ENCODE measurements at places on chromosomes 13 and 19.
A peak's percentile ranks its signal among the peaks of the same experiment; 100 is the strongest.

DNA sequence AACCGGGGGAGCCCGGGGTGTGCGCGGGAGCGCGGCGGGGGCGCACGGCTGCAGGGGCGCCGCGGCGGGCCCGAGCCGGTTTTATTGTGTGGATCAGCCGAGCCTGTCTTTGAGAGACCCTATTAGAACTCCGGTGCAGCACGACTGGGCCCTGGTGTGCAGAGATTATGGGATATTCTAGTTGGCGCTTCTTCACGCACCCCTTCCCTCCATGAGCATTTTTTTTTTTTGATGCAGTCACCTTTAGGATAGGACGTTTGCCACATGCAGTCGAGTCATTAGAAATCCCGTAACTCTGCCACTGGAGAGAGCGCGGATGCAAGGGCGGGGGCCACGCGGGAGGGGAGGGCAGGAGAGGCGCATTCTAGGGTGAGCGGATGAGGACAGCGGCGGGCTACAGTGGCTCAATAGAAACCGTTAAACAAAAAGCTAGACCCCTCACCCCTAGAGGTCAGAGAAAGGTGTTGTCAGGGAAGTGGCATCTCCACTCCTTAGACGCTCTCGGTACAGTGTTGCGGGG lies 3.7 kb downstream of the FGF9 start:
- no peak for DNase-seq

DNA sequence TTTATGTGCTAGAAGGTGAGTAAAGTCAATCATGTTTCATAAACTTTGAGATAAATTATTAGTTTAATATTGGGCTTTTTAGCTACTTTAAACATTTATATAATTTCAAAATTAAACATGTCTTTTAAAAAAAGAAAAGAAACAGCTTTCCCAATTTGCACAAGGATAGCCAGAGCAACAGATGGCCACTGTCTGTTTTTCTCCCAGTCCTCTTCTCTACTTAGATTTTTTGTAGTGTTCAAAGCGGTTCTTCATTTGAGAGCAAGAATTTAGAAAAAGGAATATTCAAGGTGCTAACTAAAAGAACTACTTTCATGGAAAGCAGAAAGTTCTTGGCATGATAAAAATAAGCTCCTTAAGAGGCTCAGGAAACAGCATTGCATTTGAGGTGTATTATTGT lies 128.3 kb upstream of the MIR17HG start:
- DNase-seq = no peak

DNA sequence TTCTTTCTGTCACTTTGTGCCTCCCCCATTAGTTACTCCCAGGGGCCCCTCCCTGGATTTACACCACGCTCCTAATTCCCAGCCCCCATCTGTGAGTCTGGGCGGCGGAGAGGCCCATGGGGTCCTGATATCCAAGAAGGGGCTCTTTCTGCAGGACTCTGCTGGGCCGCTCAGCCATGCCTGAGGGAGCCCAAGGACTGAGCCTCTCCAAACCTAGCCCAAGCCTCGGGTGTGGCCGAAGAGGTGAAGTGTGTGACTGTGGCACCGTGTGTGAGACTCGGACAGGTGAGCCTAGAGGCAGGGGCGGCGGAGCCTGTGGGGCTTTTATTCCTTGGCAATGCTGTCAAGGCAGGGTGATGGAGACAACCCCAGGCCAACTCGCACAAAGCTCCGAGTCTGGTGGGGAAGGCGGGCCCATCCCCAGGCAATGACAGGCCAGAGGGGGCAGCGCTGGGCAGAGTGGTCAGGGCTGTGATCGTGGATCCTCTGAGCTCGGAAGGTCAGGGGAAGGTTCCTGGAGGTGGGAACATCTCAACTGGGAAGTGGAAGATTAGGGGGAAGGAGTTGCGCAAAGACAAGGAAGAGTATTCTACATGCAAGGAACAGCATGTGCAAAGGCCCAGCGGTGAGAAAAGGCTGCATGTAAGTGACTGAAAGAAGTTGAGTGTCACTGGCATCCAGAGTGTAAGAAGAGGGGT lies 1.6 kb downstream of the PLEKHG2 start:
- DNase-seq = peak; percentile 39

DNA sequence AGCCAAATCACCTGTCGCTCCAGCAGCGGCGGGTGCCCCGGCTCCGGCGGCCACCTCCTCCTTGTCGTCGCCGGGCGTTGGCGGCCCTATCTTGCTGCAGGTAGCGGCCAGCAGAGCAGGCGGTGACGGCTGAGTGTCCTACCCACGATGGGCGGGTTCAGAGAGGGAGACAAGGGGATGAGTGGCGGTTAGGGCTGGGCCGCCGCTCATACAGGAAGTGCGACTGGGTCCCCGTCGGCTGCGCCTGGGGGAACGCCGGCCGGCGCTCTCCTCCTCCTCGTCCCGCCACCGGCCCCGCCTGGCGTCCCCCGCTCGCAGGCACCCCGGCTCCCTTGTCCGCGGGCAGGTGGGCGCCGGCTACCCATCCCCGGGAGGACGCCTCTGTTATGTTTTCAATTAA lies 1692.0 kb downstream of the SLITRK5 start:
- no peak for DNase-seq

DNA sequence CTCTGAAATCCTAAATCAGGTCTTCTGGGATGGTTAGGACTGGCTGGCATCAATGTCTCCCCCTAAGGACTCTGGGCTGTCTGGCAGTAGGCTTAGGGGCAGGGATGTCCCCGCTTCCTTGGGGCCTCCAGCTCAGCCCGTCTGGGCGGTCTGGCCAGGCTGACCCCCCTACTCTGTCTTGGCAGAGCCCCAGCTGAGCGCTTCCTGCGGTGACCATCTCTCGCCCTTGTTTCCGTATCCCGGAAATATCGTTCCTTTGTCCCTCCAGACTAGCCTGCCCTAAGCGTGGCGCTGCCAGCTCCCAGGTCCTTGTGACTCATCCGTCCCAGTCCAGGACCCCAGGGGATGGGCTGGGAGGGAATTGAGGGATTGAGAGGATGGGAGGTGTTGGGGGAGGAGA lies 11.3 kb downstream of the GTPBP3 start:
- no peak for DNase-seq

- DNase-seq = no peak
These were observed 515.5 kb downstream of the MYO16 start for GRCh38 chr13:109144693-109145437.

- peak; percentile 32 for DNase-seq
These were observed at the start of gene LHFPL6 for GRCh38 chr13:39602614-39603366. LHFPL6 (minus strand) TSS chr13:39603193.

DNA sequence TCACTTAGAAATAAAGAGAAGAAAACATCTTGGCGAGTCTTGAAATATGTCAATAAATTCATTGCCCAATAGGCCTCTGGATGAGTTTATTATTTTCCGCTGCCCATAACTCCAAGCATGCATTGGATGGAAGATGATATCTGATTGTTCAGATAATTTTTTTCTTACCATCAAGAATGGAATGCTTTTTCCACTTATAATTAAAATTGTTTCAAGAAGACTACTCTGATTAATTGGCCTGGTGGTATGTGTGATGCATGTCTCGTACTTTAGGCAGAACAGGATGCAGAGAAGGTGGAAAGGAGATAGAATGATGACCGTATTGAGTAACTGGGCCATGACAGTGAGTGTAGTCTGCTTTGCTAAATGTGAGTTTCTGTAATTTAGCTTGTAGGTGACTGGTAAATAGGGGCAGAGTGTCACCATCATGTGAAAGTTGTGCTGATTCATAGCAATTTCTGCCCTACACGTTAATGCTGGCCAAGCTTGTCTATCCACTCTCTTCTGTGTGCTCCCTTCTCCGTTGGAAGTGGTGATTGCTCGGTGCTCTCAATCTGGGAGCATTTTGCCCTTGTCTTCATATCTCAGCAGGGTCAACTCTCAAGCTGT lies 13.5 kb upstream of the SPATA13 start:
- no peak for DNase-seq

- DNase-seq = no peak
These were observed 484.5 kb downstream of the DIAPH3 start for GRCh38 chr13:59679254-59679653.

GRCh38 chr19:6498294-6499036 lies 3.6 kb downstream of the TUBB4A start:
- no peak for DNase-seq

DNA sequence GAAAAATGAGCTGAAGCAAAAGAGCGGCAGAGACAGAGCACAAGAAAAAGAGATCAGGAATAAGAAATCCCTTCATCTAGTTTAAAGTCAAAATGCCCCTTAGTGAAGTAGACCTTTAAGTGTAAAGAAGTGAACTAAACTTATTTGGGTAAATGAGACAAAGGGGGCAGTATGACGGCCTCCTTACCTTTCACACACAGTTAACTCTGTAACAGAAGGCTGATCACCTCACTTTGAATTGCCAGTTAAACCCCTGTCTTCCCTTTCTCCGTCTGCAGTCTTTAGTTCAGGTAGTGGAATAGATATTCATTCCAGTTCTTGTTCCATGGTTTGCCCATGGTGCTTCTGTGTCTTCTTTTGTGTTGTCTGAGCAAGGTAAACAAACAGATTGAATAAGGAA lies 1029.8 kb downstream of the DIAPH3 start:
- DNase-seq = no peak

DNA sequence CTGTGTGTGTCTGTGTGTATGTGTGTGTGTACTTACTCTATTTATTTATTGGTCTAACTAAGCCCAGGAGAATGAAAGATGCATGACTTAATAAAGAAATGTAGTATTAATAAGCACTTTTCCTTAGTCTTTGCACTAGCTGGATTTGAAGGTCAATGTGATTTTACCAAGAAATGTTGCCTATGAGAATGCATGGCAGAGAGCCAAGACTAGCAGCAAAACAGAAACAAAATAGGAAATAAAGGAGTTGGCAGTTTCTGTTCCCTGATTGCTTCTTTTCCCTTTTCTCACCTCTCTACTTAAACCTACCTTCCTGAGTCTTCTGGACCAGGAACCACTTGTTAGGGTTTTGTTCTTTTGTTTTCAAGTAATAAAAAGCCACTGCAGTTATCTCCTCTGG lies 286.1 kb downstream of the KCTD12 start:
- DNase-seq = no peak

DNA sequence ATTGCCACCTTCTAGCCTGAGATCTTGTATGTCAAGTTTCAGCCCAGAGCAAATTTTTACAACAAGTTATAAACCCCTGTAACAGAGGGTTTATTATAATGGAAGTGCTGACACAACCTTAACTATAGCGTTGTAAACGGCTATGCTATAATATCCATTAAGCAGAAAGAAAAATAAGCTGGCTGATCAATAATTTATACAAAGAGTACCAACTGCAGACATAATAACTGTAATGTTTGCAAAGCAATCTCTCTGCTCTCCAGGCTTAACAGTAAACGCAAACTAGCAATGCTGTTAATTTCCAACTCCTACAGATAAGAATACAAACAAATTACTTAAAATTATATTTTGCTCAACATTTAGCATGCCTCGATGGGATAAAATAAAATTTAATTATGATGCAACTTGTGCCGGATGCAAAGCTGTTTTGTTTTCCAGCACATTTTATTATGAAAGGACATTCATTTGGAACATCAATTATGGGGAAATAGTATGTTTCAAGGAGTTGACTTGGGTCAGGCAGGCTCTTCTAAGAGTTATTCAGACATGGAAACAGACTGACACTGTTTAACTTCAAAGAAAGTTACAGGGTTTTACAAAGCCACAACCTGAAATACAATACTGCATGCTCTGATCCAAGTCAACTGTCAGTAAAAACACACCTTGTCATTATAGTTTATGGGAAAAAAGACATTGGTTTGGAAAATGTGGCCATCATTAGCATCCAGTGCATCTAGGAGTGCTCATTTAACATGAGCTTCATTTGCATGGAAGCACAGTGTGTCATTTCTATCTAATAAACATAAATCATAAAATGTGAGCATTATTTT lies 6.6 kb upstream of the DACH1 start:
- no peak for DNase-seq

- DNase-seq = no peak
These were observed 40.3 kb downstream of the MPHOSPH8 start for GRCh38 chr13:19673473-19674430.

DNA sequence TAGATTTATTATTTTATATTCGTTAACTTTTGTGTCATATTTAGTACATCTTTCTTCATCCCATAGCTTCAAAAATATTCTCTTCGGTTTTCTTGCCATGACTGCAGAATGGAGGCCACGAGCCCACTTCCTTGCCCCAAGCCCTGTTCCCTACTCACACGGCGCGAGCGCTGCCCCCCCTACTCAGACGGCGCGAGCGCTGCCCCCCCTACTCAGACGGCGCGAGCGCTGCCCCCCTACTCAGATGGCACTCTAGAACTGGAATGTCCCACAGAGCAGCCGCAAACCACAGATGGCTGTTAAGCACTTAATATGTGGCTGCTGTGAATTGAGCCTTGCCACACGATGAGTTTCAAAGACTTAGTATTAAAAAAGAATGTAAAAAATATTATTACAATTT lies 102.2 kb upstream of the PEG3 start:
- no peak for DNase-seq

DNA sequence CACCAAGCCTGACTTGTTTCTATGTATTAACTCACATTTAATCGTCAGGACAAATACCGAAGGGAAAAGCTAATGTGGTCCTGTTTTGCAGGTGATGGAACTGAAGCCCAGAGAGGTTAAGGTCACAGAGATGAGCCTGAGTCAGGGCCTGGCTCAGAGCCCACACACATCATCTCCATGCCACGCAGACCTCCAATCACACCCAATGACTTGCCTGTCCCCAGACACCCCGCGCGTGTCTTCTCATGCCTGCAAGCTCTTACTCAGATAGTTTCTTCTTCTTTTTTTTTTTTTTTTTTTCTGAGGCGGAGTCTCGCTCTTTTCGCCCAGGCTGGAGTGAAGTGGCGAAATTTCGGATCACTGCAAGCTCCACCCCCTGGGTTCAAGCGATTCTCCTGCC lies 16.4 kb downstream of the SIX5 start:
- DNase-seq = no peak

DNA sequence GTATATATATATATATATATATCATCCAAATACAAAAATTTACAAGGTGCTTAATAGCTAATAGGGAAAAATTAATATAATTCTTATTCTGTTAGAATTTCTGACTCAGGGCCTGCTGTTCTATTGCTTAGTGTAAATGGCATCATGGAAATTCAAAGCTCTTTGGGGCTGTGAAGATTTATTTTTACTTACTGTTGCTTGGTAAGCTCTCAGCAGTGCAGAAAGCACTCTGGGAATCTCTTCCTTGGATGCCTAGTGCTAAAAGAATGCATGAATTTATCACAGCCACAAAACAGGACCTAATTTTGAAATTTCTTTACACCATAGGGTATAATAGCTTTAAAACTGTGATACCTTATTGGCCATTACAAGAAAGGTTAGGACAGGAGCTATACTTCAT lies 69.3 kb upstream of the SLAIN1 start:
- DNase-seq = no peak
